ENCODE measurements at places on chromosomes 5 and 9.

DNA sequence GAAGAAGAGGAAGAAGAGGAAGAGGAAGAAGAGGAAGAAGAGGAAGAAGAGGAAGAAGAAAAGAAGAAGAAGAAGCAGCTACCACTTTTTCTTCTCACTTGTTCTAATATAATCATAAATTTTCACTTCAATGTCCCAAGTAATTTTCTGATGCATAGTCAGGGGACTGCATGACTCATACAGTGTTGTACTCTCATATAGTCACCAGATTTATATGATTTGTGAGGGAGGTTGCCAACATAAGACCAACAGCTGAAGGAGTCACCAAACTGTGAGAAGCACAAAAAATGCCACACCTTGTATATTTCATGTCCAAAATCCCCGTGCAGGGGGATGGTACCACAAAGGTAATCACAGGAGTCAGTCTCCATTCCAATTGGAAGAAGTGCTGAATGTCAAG is 32.7 kb upstream of the DMRTA1 start:
- no peak for DNase-seq

- no peak for DNase-seq
Observed at GRCh38 chr5:74201334-74202081, 439.0 kb downstream of the ENC1 start.

DNA sequence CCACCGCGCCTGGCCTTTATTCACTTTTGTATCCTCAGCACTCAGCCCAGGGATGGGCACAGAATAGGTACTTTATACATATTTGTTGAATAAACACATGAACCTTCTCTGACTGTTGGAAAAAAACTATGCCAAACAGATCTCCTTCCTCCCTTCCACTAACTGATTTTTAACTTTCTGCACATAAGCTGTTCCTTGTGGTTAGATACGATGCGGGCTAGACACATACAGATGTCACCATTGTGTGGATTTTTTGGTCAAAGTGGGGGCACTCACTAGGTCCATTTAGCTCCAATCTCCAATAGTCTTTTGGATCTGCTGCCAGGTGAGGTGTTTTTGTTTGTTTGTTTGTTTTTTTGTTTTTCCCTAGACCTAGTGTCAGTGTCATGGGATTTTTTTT is 5.1 kb downstream of the TEX48 start:
- DNase-seq, result no peak

- peak; percentile 67 for DNase-seq
Observed at GRCh38 chr5:170307575-170308465, 10.2 kb upstream of the LCP2 start.

GRCh38 chr5:36177715-36178523 is 26.0 kb downstream of the SKP2 start:
- peak; percentile 53 for DNase-seq

DNA sequence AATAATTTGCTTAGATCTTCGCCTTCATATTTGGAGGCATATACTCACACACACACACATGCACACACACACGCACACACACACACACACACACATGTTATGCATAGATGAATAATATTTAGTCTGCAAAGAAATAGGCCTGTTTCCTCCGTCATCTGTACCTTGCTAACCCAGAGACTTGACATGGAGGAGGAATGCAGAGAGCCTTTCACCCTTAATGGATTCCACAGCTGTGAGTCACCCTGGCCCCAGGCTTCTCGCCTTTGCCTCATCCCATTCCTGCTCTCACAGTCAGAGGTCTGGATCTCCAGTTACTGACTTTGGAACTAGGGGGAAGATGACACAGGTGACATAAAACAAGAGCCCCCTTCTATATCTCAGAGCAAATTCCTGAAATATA is 29.7 kb downstream of the ZNF462 start:
- peak; percentile 93 for DNase-seq

DNA sequence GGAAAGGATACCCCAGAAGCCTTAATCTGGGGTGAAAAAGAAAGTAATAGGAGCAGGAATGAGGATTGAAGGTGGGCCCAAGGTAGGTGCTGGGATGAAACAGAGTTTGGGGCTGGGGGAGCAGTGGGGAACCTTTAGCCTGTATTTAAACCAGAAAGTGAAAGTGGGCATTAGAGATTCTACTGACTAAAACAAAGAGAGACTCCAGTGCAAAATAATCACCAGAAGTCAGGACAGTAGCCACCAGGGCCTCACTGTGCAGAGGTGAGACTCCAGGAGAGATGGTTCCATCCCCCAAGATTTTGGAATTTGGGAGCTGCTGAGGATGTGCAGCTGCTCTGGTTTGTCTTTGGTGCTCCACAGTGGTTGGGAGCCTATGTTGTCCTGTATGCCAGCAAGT is 13.1 kb downstream of the DNAJB5 start:
- no peak for DNase-seq

- no peak for DNase-seq
Observed at GRCh38 chr5:1467341-1468246, 22.4 kb upstream of the SLC6A3 start.

DNA sequence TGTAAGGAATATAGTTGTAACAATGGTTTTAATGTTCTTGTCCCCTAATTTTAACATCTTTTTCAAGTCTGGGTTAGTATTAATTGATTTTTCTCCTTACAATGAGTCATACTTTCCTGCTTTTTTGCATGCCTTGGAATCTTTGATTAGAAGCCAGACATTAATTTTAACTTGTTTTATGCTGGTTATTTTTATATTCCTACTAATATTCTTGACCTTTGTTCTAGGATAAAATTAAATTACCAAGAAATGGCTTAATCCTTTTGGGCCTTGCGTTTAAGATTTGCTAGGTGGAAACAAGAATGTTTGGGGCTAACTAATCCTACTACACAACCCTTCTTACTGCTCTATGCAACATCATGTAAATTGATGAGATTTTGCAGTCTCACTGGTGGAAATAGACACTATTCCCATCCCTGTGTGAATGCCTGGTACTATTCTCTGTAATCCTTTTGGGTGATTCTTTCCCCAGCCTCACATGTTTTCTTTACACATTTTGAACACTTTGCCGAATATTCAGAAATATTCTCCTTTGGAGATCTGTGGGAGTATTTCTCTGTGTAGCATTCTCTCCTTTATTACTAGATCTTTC is 47.2 kb downstream of the ZCCHC7 start:
- no peak for DNase-seq

- DNase-seq, result no peak
Observed at GRCh38 chr5:14968796-14969195, 97.2 kb upstream of the ANKH start.

- DNase-seq, result peak; percentile 36
Observed at GRCh38 chr5:73093943-73094342, 26.4 kb upstream of the TMEM171 start.

GRCh38 chr9:4717815-4718214 is 23.2 kb downstream of the AK3 start:
- DNase-seq, result peak; percentile 51

DNA sequence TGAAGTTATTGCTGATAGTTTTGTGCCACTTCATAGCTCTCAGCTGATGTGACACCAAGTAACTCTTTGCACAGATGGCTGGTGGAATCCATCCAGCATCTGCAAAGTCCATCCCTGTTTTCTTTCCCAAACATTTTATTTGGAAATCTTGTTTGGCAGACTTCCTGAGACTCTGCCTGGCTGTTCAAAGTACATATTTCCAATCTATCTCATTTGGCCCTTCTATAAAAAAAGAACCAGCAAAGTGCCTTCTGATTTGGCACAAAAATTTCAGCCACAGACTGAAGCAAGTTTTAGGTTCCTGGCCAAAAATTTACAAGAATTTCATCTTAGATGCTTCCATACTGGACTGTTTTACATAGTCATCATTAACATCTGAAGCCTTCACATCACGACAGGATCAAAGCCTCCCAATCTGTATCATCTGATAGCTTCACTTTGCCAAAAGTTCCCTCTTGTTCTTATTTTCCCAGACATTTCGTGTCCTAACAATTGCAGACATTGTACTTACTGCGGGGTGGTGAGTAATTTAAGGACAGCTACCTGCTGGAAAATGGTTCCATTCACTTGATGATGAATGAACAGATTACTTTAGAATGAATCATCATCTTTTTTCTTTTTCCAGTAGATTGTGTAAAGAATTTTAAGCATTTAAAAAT is 377.3 kb downstream of the KIAA0825 start:
- peak; percentile 80 for DNase-seq

DNA sequence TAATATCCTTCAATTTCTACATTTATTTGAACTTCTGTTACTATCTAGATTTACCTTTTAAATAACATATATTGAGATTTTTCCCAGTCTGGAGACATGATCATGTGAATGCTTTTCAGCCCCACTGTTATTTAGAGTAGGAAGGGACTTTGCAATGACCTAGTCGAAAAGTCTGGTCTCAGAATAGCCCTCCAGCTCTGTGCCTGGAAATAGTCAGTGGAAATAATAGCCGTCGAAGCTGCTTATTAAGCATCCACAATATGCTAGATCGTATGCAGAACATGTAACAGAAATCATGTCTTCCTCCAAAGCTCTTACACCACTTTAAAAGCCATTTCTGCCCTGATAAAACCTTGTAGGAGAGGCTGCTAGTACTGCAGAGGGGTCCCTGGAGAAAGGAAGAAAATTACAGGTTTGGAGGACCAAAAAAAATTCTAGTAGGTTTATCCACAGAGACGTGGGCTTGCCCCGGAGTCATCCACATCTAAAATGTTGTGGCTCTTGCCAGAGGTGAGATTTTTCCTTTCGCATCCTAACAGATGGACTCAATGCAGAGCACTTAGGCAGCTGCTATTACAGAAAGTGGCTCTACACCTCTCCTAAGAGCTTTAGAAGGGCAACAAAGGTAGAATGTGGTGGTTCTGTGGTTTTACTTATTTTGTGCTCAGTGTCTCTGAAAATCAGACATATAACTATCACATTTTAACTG is 2.5 kb upstream of the FGF1 start:
- no peak for DNase-seq
